EH (cell line): ENCODE measurements at places on chromosomes 11 and 22.

GRCh38 chr22:40469181-40469580 is 98.8 kb downstream of the SGSM3 start:
- DNase-seq = no peak

- no peak for DNase-seq
Observed at GRCh38 chr11:97544431-97544830, 1154.6 kb downstream of the JRKL start.

- DNase-seq = peak; percentile 12
Observed at GRCh38 chr11:11620173-11620920, 1.5 kb downstream of the GALNT18 start.

- DNase-seq = no peak
Observed at GRCh38 chr11:109658190-109658589, 236.2 kb downstream of the C11orf87 start.

GRCh38 chr22:20154602-20155187 is 3.8 kb upstream of the CCDC188 start:
- no peak for DNase-seq

DNA sequence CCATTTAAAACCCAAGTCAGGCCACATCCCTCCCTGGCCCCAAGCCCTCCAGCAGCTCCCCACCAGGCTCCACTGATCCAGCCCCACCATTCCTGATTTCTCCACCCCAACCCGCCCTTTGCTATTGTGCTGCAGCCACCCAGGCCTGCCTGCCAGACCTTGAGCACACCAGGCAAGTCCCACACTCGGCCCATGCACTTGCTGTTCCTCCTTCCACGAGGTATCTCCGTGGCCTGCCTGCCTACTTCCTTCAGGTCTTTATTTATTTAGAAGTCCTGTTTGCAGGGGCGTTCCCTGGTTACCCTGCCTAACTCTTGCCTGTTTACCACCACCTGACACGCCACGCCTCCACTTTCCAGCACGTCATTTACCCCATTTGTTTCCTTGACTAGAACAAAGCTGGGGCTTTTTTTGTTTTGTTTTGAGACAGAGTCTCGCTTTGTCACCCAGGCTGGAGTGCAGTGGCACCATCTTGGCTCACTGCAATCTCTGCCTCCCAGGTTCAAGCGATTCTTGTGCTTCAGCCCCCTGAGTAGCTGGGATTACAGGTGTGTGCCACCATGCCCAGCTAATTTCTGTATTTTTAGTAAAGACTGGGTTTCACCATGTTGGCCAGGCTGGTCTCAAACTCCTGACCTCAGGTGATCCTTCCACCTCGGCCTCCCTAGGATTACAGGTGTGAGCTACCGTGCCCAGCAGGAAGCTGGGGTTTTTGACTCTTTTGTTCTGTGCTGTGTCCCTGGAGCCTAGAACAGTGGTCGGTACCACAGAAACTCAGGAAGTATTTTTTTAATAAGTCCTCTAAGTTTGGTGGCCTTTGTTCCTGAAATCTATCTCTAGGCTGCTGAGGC is 6.7 kb downstream of the CENPM start:
- DNase-seq = no peak

- DNase-seq = peak; percentile 46
Observed at GRCh38 chr22:19430890-19431541, 517 bp downstream of the HIRA start.

GRCh38 chr22:30816413-30816812 is 121.7 kb downstream of the OSBP2 start:
- no peak for DNase-seq

- no peak for DNase-seq
Observed at GRCh38 chr11:2520736-2521035, 75.9 kb downstream of the KCNQ1 start.

- peak; percentile 99 for DNase-seq
Observed at GRCh38 chr11:12287374-12288211, 89.8 kb upstream of the PARVA start.

DNA sequence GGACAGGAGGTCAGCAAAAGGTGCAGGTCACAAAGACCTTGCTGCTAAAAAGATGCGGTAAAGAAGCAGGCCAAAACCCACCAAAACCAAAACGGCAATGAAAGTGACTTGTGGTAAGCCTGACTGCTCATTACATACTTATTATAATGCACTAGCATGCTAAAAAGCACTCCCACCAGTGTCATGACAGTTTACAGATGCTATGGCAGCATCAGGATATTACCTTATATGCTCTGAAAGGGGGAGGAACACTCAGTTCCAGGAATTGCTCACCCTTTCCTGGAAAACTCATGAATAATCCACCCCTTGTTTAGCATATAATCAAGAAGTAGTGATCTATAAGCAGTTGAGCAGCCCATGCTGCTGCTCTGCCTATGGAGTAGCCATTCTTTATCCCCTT is 45.2 kb upstream of the SLC5A12 start:
- peak; percentile 8 for DNase-seq

GRCh38 chr22:20354238-20354975 is 34.5 kb upstream of the DGCR6L start:
- DNase-seq = no peak

DNA sequence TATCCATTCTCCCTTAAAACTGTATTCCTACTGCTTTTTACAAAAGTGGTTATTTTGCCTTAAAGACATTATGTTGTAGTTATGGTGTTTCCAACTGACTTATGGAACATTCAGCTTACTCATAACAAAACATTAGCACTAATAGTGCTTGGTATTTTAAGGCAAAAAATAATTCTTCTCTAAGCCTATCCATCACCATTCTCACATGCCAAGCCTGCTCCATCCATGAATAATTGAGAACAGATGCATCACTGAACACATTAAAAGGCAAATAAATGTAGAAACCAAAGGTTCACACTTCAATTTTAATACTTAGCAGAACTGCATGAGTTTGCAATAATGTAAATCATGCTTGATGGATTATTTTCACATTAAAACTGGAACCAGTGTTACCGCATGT is 42.3 kb upstream of the DDI1 start:
- peak; percentile 16 for DNase-seq

- no peak for DNase-seq
Observed at GRCh38 chr11:124873951-124874350, 8.7 kb downstream of the ROBO3 start.

GRCh38 chr11:79100093-79100910 is 340.5 kb downstream of the TENM4 start:
- peak; percentile 69 for DNase-seq

DNA sequence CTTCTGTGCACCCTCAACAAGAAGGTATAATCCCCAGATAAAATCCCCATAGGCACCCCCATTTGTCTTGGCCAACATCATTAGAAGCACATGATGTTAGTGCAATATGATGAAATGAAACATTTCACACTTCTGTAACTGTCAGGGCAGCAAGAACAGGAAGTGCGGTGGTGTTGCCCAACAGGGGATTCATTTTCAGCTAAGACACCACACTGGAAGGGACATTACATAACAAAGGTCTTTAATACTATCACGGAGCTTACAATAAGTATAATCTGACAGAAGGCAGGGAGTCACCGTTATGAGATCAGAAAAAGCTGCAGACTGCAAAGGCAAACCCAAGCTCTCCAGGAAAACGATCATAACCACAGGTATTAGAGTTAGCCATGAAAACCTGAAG is 2.0 kb downstream of the OR52W1 start:
- DNase-seq = no peak

DNA sequence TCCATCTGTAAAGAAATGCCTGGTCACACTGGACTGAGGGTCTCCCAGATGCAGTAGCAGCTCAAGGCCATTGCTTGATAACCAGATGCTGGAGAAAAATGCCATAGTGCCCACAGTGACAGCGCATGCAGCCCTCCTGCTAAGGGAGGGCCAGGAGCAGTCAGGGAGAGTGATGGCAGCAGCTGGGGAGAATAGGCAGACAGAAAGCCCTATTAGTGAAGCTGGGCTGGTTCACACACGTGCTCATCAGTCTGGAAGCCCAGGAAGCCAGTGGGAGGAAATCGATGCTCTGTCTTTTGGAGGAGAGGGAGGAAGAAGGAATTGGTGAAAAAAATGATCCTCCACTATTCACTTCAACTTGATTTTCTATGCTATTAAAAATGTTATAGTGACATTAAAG is 82.9 kb downstream of the OSBP2 start:
- no peak for DNase-seq

DNA sequence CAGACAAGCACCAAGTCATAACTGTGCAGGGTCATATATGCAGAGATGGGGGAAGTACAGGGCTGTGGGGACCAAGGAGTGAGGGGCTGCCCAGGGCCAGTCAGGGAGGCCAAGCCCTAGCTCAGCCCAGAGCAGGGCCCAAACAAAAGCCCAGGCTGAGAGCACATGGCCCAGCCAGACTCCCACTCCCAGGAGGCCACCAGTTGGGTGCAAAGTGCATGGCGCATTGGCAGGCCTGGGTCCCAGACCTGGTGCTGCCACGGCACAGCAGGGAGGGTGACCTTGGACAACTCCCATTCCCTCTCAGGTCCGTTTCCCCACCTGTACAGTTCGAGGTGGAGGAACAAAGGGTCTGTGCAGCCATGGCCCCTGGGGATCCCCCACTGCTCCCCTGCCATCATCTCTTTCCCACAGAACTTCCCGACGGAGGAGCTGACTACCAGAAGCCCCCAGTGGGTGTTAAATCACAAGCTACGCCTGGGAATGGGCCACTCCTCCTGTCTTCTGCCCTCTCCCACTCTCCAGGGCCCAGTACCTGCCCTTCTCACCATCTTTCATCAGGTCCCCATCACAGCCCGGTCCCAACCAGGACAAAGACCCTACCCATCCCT is 608 bp downstream of the NIPSNAP1 start:
- no peak for DNase-seq

GRCh38 chr22:46775850-46776826 is 13.7 kb downstream of the TBC1D22A start:
- no peak for DNase-seq

DNA sequence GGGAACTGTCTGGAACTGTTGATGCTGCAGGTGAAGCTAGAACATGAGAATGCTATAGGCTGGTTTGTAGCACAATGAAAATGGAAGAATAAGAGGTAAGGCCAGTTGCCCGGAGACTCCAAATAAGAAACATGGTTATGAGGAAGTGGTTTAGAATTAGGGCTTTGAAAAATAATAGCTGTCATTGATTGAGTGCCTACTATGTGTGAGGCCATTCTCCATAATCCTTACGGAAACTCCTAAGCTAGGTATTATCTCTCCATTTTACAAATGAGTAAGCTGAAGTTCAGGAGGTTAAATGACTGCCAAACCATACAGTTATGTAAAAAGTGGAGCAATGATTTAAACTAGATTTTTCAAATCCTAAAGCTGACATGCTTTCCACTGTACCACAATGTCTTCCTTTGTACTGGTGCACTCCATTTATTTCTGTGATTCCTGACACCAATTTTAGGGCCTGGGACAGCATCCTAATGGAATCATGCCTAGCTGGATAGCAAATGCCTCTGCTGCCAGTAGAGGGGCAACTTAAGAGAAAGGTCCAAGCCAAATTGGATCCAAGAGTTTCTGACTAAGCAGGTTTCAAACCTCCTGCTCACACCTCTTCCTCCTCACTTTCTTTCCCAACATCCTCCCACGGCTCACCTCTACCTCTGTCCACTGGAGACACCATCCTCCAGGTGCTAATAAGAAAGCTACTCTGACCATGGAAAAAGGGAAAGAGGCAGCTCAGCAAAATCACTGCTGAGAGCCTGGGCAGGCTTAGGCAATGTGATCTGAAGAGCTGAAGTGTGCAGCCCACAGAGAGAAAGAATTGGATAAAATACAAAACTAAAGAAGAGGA is 46.9 kb upstream of the PICALM start:
- no peak for DNase-seq

DNA sequence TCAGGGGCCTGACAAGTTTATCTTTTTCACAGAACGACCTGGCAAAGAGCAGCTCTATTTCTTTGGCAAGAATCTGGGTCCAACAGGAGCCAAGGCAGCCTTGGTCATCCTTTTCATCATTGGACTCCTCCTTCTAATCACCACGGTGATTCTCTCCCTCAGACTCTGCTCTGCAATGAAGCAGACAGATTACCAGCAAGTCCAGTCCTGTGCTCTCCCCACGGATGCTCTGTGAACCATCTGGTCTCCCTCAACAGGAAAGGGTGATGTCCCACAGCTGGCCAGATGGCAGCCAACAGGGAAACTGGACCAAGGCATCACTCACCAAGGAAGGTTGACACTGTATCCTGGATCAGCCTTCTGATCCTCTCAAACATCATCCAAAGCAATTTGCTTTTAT is 17.0 kb upstream of the PANX1 start:
- DNase-seq = no peak

DNA sequence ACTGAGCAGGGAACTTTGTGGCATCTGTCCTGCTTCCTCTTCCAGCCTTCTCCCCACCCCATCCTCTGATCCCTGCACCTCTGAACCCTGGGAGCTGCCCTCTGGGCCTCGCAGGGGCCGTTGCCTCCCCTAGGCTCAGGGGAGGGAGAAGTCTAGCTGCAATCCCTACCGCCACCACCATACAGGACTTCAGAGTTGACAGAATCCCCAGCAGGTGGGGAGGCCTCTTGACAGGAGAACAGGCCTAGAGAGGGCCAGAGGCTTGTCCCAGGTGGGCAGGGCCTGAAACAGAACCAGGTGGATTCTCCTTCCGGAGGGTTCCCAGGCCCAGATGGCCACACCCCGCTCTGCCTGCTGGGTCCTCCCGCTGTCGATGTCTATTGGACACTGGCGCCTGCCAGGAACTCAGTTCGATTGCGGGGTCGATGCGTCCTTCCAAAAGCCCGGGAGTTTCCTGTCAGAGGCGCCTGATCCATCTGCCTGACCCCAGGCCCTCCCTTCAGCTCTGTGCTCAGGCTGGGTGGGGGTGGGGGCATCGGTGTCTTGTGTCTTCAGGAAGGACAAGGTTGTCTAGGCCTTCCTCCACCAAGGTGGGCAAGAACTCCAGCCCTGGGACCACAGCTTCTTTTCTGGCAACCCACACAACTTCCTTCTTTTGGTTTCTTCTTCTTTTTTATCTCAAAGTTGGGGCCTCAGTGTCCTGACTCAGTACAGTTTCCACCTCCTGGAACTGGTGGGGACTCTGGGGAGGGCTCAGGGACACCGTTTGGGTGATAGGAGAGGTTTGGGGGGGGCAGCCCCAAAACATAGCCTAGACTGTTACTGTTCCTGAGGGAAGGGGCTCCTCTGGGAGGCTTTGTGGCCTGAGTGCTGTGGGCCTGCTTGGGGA is 6.4 kb downstream of the STARD10 start:
- DNase-seq = no peak

DNA sequence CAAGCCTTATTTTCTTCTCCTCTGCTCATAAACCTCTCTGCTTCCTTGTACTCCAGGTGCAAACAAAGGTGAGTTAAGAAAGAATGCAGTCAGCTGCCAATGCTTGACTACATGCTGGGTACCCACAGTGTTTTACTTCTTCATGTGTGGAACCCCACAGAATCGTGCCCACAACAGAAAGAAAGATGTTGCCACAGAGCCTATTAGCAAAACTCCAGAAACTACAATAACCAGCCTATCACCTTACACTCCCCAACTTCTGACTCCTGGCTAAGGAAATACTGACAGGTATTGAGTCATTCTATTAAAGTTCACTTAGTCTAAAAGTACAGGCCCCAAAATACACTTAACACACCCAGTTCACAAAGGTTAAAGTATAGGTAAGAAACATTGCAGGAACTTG is 56.9 kb upstream of the CCDC89 start:
- no peak for DNase-seq

DNA sequence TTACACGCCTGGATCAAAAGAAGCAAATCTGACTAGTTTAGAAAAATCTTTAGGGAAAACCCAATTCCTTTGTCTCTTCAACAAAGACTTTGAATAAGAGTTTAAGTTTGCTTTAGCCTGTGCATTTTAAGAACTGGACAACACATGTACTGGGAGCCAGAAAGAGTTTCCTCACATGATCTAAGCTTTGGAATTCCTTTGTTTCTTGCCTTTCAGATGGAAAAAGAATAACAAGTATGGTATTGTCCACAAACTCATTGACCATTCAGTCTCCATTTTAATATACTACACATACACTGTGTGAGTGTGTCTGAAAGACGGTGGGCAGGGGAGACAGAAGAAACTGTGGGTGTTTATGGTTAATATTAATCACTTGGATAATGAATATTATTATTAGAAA is 205.6 kb downstream of the MAML2 start:
- DNase-seq = no peak
